Vagina (tissue), 2 donors: ENCODE measurements at places on chromosomes 2 and 18.
A peak's percentile ranks its signal among the peaks of the same experiment; 100 is the strongest.

DNA sequence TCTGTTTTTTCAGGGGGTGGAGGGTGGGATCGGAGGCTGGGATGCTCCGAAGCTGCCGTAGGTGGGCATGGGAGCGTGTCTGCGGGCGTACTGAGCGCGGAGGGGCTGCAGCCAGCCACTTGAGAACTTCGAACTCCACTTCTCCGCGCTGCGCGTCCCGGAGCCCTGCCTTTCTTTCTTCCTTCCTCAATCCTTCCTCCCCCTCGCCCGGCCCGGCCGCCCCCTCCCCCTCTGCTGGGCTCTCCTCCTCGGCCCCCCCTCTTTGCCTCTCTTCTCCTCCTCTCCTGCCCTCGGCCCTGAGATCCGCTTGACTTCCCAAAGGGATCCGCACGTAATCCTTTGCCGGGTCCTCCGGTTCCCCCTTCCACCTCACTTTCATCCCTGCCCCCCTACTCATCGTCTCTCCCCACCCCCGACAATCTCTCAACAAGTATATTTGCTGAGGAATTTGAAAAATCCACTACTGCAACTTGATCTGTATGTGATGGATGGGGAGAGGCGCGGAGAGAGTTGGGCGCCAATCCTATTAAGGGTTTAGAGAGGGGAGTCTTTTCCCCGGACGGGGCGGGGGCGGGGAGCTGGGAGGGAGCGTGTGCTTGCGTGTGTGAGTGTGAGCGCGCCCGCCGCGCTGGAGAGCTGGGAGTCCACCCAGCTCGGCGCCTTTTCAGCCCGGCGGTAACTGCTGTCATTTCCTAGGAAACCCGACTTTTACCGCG is 1.1 kb downstream of the GLI2 start:
- DNase-seq: peak; percentile 86
- H3K27me3 ChIP-seq: no peaks in the 10 kb centered on the region
- H3K27ac ChIP-seq: peak overlapping the region; percentile 89
- H3K4me1 ChIP-seq: peaks cover 39% of the 10 kb centered on the region

DNA sequence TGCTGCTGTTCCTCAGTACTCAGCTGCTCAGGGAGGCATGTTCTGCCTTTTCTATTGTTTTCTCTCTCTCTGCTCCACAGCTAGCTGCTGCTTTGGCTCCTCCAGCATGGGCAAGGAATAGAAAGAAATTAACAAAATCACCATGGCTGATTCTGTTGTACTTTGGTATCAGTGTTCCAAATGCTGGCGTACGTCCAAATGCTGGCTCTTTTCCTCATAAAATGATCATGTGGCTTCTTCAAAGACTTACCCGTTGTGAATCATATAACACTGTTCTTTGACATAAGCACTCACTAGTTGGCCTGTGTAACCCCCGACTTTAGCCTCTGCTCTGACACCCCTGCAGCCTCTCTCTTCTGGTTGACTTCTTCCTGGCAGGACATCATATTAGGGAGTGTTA is 547.6 kb downstream of the CPS1 start:
- no peaks in the 10 kb centered on the region for H3K27me3 ChIP-seq
- no peak overlapping the region for H3K27ac ChIP-seq

DNA sequence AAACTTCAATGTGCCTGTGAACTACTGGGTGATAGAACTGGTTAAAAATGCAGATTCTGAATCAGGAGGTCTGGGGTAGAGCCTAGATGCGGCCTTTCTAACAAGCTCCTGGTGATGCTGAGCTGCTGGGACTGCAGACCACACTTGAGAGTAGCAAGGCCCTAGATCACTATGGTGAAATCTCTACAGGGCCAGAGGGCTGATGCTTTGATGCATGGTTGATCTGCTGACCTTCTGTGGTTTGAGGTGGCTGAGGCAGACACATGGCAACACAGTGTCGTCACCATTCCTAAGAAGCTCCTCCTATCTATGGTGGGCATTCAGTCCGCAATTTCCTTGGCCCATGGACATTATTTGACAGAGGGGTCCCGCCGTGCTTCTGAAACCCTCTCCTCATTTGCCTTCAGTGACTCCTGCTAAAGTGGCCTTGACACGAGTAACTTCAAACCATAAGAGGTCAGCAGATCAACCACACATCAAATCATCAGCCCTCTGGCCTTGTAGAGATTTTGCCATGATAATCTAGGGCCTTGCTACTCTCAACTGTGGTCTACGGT is 19.8 kb downstream of the CCDC68 start:
- no peaks in the 10 kb centered on the region for H3K36me3 ChIP-seq
- DNase-seq: no peak
- H3K4me1 ChIP-seq: no peaks in the 10 kb centered on the region
- no peaks in the 10 kb centered on the region for H3K27me3 ChIP-seq
- H3K27ac ChIP-seq: no peak overlapping the region

DNA sequence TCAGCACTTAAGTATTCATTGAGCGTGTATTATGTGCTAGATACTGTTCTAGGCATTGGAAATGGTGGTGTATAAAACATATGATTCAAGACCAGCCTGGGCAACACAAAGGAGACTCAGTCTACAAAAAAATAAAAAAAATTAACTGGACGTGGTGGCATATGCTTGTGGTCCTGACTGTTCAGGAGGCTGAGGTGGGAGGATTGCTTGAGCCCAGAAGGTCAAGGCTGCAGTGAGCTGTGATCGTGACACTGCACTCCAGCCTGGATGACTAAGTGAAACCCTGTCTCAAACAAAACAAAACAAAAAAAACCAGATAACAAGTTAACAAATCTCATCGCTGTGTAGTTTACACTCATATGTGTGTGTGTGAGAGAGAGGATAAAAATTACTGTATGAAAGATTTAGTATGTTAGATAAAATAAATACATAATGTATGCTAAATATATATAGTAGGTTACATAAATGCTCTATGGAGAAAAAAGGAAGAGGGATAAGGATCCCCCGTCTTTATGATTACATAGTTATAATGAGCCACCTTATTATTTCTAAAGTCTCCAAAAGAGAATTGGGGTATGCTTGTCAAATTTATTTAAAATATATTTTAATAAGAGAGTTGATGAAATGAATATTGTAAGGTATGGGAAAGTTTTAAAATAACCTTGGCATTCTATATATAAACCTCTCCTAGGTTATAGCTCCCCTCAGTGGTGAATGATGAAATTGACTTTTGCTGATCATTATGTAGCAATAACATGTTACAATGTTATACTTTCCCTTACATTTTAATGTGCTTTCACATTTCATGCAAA is 69.2 kb downstream of the EHBP1 start:
- no peaks in the 10 kb centered on the region for H3K4me1 ChIP-seq
- no peak overlapping the region for H3K4me3 ChIP-seq
- no peaks in the 10 kb centered on the region for H3K36me3 ChIP-seq
- no peak for DNase-seq

DNA sequence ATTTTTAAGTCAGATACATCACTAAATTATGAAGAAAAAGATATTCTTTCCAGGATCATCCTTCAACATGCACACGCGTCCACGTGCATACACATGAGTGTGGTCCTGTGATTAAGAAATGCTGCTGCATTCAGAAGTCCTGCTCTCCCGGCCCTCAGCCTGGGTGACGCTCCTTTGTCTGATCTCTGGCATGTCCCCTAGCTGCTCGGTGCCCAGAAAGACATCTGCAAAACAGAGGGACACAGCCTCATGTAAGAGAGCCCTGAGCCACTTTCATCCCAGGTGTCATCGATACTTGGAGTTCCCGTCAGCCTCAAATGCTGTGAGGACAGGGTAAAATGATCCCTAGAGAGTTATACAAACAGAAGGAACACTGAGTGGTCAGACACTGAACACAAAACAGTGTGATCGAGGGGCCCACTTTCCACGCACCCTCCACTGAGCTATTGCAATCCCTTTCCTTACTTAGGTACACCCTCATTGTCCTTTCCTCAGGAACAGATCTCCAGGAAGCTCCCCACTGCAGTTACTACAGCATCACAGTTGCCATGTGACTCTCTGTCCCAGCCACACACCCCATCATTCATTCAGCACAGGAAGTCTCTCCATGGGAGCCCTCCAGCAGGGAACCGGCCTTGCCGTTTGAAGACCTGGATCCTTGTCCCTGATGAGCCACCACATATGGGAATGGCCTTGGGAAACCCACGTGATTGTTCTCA is 32.1 kb downstream of the CRACDL start:
- no peaks in the 10 kb centered on the region for H3K36me3 ChIP-seq
- peaks cover 2% of the 10 kb centered on the region for H3K4me1 ChIP-seq
- H3K27ac ChIP-seq: no peak overlapping the region
- peak; percentile 70 for DNase-seq
- no peak overlapping the region for H3K4me3 ChIP-seq
- no peaks in the 10 kb centered on the region for H3K27me3 ChIP-seq

GRCh38 chr2:1437101-1437500 is 23.8 kb downstream of the TPO start:
- no peak overlapping the region for H3K4me3 ChIP-seq
- H3K27me3 ChIP-seq: no peaks in the 10 kb centered on the region
- no peak overlapping the region for H3K27ac ChIP-seq
- H3K36me3 ChIP-seq: no peaks in the 10 kb centered on the region
- no peak for DNase-seq

- no peaks in the 10 kb centered on the region for H3K36me3 ChIP-seq
- DNase-seq: no peak
- H3K4me1 ChIP-seq: peaks cover 5% of the 10 kb centered on the region
These were observed 30.3 kb downstream of the BAZ2B start for GRCh38 chr2:159586034-159586433.

GRCh38 chr2:34025196-34025595 is 426.1 kb upstream of the FAM98A start:
- H3K36me3 ChIP-seq: no peaks in the 10 kb centered on the region
- no peaks in the 10 kb centered on the region for H3K27me3 ChIP-seq
- H3K4me1 ChIP-seq: no peaks in the 10 kb centered on the region
- DNase-seq: no peak
- H3K4me3 ChIP-seq: no peak overlapping the region

DNA sequence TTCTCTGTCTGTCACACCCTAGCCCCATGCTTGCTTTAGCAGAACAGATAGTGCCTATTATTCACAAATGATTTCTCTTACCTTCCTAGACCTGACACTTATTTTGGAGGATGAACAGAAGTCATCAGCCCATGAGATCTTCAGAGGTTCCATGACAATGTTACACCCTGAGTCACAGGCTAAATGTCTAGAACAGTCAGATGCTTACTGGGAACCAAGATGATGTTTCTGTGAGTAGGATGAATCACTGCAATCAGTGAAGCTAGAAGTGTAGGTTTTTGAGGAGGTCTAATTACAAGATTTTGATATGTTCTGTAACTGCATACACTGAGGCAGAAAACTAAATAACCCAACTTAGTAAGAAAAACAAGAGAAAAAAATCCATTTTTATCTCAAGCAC is 123.0 kb upstream of the THUMPD2 start:
- H3K27me3 ChIP-seq: no peaks in the 10 kb centered on the region
- no peaks in the 10 kb centered on the region for H3K36me3 ChIP-seq
- H3K4me3 ChIP-seq: no peak overlapping the region

- H3K27me3 ChIP-seq: no peaks in the 10 kb centered on the region
- H3K4me1 ChIP-seq: peaks cover 57% of the 10 kb centered on the region
- no peak overlapping the region for H3K27ac ChIP-seq
- no peak overlapping the region for H3K4me3 ChIP-seq
These were observed 168.6 kb downstream of the BCL2 start for GRCh38 chr18:63150942-63151421.

DNA sequence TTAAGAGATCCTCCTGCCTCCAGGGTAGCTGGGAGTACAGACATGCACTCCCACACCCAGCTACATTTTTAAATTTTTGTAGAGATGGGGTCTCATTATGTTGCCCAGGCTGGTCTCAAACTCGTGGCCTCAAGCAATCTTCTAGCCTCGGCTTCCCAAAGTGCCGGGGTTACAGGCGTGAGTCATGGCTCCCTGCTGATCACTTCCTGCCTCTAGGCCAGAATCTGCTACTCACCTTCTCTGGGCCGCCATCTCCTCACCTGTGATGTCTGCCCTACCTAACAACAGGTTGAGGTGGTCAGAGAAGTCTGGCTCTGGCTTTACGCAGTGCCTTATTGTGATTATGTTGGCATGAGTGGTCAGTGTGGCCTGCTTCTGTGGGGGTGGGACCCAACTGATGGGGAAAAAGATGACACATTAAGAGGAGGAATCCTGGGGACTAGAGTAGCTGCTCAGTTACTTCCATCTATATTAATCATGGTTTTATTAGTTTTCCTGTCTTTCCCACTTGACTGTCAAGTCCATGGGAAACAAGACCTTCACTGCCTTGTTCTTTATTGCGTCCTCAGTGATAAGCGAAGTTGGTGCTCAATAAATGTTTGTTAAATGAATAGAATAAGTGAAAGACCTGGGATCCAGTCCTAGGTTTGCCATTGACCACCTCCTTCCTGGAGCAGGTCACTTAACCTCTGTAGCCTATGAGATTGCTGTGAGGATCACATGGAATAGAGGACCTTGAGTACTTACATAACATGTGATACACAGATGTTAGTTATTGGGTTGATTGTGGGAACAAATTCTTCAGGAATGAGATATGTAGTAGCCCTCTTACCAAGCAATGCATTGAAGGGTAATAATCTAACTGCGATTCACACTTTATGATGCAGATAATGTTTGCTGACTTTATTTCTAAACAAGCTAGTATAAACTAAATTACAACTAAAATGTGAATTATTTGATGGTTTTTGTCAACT is 15.7 kb downstream of the KCTD1 start:
- H3K27me3 ChIP-seq: no peaks in the 10 kb centered on the region
- H3K4me3 ChIP-seq: no peak overlapping the region
- no peaks in the 10 kb centered on the region for H3K36me3 ChIP-seq
- DNase-seq: no peak

- H3K27ac ChIP-seq: no peak overlapping the region
- H3K4me1 ChIP-seq: no peaks in the 10 kb centered on the region
- H3K27me3 ChIP-seq: no peaks in the 10 kb centered on the region
- H3K4me3 ChIP-seq: no peak overlapping the region
These were observed 57.2 kb downstream of the INPP5D start for GRCh38 chr2:233117351-233117750.

- H3K36me3 ChIP-seq: no peaks in the 10 kb centered on the region
- H3K4me1 ChIP-seq: no peaks in the 10 kb centered on the region
- no peaks in the 10 kb centered on the region for H3K27me3 ChIP-seq
- no peak overlapping the region for H3K27ac ChIP-seq
- DNase-seq: no peak
- H3K4me3 ChIP-seq: no peak overlapping the region
These were observed 582.3 kb downstream of the SLC4A3 start for GRCh38 chr2:220209751-220210150.

GRCh38 chr2:107635883-107636282 is 190.8 kb upstream of the RGPD4 start:
- H3K36me3 ChIP-seq: no peaks in the 10 kb centered on the region
- no peak overlapping the region for H3K4me3 ChIP-seq
- DNase-seq: no peak
- no peaks in the 10 kb centered on the region for H3K4me1 ChIP-seq
- H3K27me3 ChIP-seq: no peaks in the 10 kb centered on the region

GRCh38 chr2:103959174-103960128 is 894.5 kb upstream of the POU3F3 start:
- no peaks in the 10 kb centered on the region for H3K27me3 ChIP-seq
- no peak for DNase-seq

DNA sequence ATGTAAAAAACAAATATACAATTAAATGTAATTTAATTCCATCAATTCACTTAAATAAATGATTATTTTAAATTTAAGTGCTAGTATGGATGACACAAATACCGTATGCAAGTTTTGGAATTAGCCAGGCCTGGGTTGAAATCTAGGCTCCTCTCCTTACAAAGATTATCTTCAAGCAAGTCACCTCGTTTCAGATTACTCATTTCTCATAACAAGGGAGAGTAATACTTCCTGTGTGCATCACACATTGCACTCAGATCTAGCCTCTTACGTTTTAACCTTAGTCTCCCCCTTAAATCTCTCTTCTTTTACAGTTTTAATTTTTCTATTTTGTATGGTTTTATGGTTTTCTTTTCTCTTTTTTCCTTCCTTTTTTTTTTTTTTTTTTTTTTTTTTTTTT is 1475.9 kb upstream of the NXPH2 start:
- no peak overlapping the region for H3K4me3 ChIP-seq
- no peak overlapping the region for H3K27ac ChIP-seq
- DNase-seq: no peak
- no peaks in the 10 kb centered on the region for H3K36me3 ChIP-seq
- H3K27me3 ChIP-seq: no peaks in the 10 kb centered on the region
